ENCODE measurements at places on chromosomes 13 and 19.

DNA sequence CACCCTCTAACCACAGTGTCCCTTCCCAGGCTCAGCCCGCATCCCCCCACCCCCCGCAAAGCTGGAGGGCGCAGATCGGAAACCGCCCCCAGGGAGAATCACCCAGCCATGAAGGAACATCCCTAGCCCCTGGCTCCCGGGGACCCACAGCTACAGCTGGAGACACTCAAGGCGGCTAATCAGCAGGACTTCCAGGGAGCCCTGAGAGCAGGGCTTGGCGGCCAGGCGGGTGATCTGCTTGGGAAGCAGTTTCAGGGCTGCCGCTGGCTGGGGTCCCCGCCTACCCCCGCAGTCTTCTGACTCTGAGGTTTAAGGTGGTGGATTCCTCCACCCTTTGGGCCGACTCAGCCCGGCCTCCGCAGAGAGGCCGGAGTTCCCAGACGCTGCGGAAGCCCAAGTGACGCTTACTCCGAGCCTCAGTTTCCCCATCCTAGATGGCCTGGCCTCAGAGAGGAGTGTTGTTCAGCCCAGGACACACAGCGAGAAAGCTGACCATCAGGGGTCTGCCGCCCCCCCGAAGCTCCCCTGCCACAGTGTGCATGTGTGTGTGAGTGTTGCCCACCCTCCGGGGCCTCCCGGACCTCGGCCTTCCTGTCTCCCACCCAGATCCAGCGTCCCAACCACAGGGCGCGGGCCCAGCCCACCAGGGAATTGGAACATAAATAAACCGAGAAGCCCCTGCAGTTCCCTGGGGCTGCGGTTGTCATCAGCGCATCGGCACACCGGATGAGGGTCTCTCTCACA lies 9.8 kb downstream of the FUT6 start:
- no peak for DNase-seq

DNA sequence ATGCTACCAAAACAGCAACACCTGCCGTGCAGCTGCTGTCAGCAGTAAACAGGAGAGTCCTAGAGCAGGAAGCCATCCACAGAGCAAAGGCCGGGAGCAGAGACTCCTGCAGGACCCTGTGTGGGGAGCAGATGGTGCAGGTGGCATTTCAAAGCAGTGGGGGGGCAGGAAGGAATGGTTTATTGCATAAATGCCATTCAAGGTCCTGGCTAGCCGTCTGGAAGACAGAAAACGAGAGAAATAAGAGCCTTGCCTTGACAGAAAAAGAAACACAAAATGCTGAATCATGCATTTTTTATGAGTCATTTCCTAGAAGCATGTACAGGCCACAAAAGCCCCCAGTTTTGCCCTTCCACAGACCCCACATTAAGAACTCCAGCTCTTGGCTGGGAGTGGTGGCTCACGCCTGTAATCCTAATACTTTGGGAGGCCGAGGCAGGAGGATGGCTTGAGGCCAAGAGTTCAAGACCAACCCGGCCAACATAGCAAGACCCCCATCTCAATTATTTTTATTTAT lies 5.4 kb downstream of the RSPH6A start:
- no peak for DNase-seq

DNA sequence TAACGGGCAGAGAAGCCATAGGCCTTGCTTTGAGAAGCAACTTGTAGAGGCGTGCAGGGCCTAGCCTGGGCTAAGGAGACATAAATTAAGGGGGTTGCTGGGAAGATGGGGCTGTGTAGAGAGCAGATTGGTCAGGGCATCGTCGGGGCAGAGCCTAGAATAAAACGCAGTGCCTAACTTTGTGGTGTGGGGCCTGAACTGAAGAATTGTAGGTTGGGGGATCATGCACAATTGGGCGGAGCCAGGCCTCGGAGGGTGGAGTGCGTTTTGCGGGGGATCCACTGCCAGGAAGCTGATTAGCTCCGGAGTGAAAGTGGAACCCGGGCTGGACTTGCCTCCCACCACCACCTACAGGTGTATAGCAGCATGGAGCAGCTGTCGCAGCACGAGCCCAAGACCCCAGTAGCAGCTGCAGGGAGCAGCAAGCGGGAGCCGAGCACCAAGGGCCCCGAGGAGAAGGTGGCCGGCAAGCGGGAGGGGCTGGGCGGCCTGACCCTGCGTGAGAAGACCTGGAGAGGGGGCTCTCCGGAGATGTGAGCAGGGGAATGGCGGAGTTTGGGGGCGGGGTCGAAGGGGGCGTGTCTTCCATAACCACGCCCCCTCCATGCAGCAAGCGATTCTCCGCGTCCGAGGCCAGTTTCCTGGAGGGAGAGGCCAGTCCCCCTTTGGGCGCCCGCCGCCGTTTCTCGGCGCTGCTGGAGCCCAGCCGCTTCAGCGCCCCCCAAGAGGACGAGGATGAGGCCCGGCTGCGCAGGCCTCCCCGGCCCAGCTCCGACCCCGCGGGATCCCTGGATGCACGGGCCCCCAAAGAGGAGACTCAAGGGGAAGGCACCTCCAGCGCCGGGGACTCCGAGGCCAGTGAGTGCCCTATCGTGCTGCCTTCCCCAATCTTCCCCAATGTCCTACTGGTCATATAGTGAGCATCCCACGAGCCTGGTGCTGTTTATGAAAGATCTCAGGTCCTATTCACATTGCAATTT lies 13.8 kb downstream of the DNASE2 start:
- DNase-seq = no peak

DNA sequence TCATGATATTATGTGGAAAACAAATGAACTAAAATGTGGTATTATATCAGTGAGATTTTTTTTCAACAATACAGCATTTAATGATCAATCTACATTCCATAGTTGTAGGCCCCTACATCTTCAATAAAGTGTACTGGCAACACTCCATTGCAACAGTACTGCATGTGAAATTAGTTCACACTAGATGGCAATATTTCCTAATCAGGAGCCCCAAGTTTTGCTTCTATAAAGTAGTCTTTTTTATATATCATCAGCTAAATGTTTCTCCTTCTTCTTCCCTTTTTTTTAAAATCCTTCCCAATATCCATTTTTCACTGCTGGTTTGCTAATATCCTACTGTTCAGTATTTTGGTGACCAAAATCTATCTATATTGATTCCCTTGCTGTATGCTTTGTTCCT lies 528.3 kb upstream of the ATXN8OS start:
- DNase-seq = no peak

- DNase-seq = no peak
These were observed 191.0 kb upstream of the IRS2 start for GRCh38 chr13:109977212-109977968.

DNA sequence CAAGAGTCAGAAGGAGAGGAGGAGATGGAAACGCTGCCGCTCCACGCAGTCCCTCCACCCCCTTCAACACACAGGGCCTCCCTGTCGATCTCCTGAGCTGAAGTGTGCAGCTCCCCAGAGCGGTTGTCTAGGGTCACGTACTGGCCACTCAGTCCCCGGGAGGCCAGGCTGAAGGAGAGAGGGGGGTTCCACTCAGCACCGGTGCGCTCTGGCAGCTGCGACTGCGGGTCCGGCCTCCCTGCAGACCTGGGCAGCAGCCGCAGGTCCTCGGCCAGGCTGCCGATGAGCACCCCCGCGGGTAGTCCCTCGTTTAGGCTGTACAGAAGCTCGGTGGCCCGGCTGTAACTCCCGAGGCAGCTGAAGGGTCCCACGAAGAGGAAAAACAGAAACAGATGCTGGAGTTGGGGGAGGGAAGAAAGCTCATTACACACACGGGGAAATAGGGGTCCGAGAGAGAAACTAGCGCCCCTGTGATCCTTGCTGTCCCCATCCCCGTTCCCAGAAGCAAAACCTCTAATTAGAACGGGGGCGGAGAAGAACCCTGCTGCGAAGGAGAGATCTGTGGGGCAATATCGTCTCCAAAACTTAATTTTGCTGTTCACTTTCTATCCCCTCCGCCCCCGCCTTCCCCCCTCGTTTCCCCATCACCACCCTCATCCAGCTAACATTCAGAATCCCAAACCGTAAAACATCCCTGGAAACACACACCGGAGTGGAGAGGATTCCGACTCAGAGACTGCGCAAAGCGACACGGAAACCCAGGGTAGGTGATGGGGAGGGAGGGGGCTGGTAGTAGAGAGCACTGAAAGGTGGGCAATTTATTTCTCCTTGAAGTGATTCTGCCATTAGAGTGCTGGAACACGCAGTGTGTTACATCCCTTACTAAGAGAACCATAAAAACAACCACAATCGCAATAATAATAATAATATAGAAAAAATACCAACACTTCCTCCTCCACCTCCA lies 1.8 kb downstream of the PCDH20 start:
- DNase-seq = no peak

DNA sequence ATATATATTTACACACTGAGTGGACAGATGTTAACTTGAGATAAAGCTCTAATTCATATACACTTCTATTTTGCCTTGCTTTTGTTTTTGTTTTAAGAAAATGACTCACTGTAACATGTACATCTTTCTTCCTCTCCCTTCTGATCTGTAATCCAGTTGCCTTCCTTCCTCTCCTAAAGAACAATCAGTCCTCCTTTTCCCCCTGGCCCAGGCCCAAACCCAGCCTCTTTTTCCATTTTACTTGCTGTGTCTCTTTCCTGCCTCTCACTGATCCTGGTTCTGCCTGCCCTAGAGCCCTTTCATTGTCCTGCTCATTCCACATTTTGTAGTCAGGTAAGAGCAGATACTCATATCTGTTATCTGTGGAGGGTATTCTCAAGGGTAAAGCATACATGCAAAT lies 50.8 kb downstream of the ZAR1L start:
- DNase-seq = no peak

- no peak for DNase-seq
These were observed 73.4 kb upstream of the TRPC4 start for GRCh38 chr13:37942929-37943328.

- no peak for DNase-seq
These were observed 60.4 kb upstream of the MBNL2 start for GRCh38 chr13:97161582-97162231.

DNA sequence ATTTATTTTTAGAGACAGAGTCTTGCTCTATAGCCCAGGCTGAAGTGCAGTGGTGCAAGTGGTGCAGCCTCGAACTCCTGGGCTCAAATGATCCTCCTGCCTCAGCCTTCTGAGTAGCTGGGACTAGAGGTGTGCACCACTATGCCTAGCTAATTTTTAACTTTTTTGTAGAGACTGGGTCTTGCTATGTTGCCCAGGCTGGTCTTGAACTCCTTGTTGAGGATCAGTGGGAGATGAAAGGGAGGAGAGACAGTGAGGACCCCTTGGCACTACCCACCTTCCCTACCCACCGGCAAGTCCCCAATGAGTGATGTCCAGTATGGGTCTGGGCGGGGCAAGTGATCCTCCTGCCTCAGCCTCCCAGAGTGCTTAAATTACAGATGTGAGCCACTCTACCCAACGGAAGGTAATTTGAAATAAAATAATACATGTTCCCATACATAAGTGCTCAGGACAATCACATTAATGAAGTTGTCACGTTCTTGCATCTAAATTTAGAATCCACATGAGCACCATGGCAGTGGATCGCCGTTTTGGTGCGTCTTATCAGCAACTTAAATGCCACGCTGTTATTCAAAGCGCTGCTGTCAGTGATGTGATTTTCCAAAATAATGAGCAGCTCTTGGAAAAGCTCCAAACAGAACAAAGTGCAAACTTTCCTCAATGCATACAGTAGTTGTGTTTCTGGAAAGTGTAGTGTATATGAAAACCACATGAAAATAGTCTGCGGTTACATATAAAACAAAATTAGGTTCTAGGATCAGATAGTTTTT lies 5.9 kb upstream of the ARL11 start:
- no peak for DNase-seq

DNA sequence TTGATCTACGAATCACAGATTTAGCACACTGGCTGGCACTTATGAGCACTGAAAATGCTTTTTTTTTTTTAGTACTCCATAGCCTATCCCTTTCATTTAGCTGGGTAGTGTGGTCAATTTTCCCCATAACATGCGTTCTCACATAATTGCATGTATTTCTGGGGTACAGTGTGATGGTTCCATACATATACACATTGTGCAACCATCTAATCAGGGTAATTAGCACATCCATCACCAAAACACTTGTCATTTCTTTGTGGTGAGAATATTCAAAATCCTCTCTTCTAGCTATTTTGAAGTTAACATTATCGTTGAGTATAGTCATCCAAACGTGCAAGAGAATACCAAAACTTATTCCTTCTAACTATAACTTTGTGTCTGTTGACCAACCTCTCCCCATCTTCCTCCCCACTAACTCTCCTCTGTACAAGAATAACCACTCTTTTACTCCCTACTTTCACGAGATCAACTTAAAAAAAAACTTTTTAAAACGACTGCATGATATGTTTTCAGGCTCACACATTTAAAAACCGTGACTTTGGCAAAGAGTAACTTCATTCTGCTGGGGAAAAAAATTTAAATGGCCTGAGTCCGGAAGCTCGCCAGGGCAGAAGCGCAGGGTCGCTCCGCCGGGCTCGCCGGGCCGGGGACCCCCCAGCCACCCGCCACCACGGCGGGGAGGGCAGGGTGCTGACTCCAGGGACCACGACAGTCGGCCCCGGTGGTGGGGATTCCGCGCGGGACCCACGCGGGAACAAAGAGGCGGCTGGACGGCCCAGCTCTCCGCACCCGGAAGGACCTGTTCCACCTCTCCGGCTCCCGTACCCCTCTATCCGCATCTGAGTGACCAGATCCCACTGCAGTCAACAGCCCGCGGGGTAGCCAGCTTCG lies 868 bp upstream of the UBAC2 start:
- no peak for DNase-seq

DNA sequence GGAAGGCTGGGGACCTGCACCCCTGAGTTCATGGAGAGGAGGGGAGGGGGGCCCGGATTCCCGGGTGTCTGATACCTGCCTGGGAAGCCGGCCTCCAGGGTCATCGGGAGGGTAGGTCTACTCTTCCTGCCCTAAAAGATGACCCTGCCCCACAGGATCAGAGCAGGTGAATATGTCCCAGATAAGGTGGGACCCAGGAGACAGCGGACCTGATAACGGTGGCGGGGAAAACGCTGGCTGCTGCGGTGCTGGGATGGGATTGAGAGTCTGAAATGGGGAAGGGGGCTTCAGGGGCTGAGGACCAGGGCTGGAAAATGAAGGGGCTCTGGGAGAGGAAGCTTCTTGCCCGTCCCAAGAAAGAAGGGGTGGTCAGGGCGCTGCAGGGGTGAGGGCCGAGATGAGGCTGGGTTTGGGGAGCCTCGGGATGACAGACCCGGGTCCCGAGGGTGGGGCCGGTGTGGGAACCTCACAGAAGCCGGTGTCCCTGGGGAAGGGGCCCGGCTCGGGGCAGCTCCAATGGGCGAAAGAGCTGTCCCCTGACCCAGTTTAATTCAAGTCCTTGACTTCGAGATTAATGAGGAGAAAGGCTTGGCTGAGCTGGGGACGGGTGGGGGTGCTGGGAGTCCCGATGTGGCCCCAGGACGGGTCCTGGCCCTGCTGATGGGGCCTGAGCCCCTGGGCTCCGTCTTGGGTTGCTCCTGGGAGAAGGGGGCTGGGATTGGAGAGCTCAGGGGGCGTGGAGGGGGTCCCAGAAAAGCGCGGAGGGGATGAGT lies 823 bp downstream of the TTYH1 start:
- no peak for DNase-seq

- peak; percentile 74 for DNase-seq
These were observed 29.8 kb upstream of the GRTP1 start for GRCh38 chr13:113393563-113394338.

GRCh38 chr13:76012091-76012721 lies 376.1 kb downstream of the LMO7 start:
- DNase-seq = no peak

- DNase-seq = no peak
These were observed 17.7 kb upstream of the RUBCNL start for GRCh38 chr13:46404733-46405100.

All from NCI-H1694 treated with DMSO at 0.1 percent for 48 hours (cell line).